ENCODE measurements at places on chromosomes 6 and 20.

GRCh38 chr6:169139179-169139971 lies 114.3 kb downstream of the THBS2 start:
- H3K27me3 ChIP-seq: no peaks in the 10 kb centered on the region
- no peaks in the 10 kb centered on the region for H3K36me3 ChIP-seq
- H3K27ac ChIP-seq: no peak overlapping the region
- H3K4me3 ChIP-seq: no peak overlapping the region
- DNase-seq: no peak
- H3K4me1 ChIP-seq: no peaks in the 10 kb centered on the region

- peaks cover 12% of the 10 kb centered on the region for H3K36me3 ChIP-seq
- no peaks in the 10 kb centered on the region for H3K27me3 ChIP-seq
- peaks cover 14% of the 10 kb centered on the region for H3K4me1 ChIP-seq
These were observed 34.6 kb downstream of the TAF8 start for GRCh38 chr6:42084889-42085288.

GRCh38 chr6:70758883-70759282 lies 91.2 kb downstream of the SMAP1 start:
- H3K4me3 ChIP-seq: no peak overlapping the region
- DNase-seq: no peak
- no peaks in the 10 kb centered on the region for H3K4me1 ChIP-seq
- no peaks in the 10 kb centered on the region for H3K27me3 ChIP-seq
- H3K36me3 ChIP-seq: peaks cover 8% of the 10 kb centered on the region

- no peak overlapping the region for H3K4me3 ChIP-seq
- H3K4me1 ChIP-seq: no peaks in the 10 kb centered on the region
These were observed 429.6 kb downstream of the NKAIN2 start for GRCh38 chr6:124233221-124233620.

DNA sequence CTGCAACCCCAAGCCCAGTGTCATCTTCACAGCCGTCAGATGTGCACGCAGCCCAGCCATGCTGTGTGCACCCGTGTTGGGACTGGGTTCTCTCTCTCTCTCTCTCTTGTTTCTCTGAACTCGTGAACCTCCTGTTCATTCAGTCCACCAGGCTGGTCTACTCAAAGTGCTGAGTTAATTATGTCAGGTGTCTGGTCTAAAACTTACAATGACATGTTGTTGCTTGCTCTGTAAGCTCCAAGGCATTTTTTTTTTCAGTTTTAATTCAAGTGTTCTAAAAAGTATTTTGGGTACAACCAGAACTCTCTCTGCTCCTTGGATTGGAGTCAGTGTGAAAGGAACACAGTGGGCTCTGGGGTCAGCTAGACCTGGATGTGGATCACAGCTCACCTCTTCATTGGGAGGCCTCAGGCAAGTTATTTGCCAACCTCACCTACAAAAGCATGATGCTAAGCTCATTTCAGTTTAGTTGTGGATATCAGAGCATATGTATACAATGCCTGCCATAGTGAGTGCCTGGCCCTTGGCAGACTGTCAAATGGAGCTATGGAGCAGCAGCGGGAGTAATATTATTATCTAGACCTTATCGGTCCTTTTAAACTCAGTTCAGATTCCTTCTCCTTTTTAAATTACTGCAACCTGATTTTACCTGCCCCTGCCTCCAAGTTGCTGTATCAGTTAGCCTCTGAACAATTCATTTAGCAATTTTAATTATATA lies 59.5 kb downstream of the PLEKHG1 start:
- H3K36me3 ChIP-seq: no peaks in the 10 kb centered on the region
- no peak for DNase-seq
- H3K4me3 ChIP-seq: no peak overlapping the region
- H3K27ac ChIP-seq: no peak overlapping the region

GRCh38 chr6:76866091-76866915 lies 597.0 kb downstream of the HTR1B start:
- no peaks in the 10 kb centered on the region for H3K4me1 ChIP-seq
- no peak for DNase-seq
- H3K36me3 ChIP-seq: no peaks in the 10 kb centered on the region
- no peak overlapping the region for H3K27ac ChIP-seq

DNA sequence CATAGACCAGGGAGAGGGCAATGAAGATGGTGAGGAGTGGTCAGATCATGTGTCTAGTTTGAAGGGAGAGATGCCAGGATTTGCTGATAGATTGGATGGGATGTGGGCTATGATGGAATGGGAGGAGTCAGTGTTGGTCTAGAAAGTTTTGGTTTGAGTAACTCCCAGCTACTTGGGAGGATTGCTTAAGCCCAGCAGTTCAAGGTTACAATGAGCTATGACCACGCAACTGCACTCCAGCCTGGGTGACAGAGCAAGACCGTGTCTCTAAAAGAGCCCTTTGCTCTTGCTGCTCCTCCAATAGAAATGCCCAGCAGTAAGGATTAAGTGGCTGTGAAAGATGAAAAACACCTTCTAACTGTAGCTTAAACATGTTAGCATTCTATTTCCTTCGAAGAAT lies 18.2 kb upstream of the LAMP5 start:
- no peaks in the 10 kb centered on the region for H3K4me1 ChIP-seq
- H3K27me3 ChIP-seq: no peaks in the 10 kb centered on the region
- no peaks in the 10 kb centered on the region for H3K36me3 ChIP-seq
- no peak overlapping the region for H3K4me3 ChIP-seq
- no peak for DNase-seq

GRCh38 chr20:49476016-49476355 lies 6.5 kb downstream of the KCNB1 start:
- peaks cover 12% of the 10 kb centered on the region for H3K36me3 ChIP-seq
- H3K27me3 ChIP-seq: no peaks in the 10 kb centered on the region
- H3K27ac ChIP-seq: no peak overlapping the region
- no peak overlapping the region for H3K4me3 ChIP-seq
- peaks cover 15% of the 10 kb centered on the region for H3K4me1 ChIP-seq

DNA sequence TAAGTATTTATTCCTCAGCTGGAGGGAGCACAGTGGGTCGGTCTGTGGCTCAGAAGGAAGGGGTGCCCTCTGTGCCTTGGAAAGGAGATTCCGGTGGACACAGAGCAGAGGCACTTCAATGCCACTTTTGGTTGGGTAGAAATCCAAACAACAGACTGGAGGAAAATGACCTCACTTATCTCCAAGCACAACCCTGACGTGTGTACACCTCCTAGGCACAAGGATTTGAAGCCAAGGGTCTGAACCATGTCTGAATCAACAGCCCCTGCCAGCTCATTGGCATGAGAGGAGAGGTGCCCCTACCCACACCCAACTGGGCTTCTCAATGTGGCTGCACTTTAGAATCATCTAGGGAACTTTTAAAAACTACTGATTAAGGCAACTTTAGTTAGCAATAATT lies 13.4 kb downstream of the CD24 start:
- no peaks in the 10 kb centered on the region for H3K27me3 ChIP-seq
- H3K4me3 ChIP-seq: no peak overlapping the region
- no peak for DNase-seq
- H3K4me1 ChIP-seq: no peaks in the 10 kb centered on the region
- H3K27ac ChIP-seq: no peak overlapping the region

- H3K4me3 ChIP-seq: no peak overlapping the region
- DNase-seq: peak; percentile 57
- H3K27me3 ChIP-seq: no peaks in the 10 kb centered on the region
These were observed 250.1 kb downstream of the ATXN1 start for GRCh38 chr6:16511040-16511660.

DNA sequence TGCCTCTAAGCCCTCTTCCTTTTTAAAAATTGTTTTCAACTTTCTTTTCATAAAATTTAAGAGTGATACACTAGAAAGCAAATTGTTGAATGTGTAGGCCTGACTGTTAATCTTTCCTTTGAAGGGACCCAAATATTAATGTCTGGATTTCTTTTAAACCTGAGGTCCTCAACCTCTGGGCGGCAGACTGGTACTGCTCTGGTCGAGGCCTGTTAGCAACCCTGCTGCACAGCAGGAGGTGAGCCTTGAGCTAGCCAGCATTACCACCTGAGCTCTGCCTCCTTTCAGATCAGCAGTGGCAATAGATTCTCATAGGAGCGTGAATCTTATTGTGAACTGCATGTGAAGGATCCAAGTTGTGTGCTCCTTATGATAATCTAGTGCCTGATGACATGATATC lies 191.2 kb downstream of the MANEA start:
- H3K4me3 ChIP-seq: no peak overlapping the region
- peak; percentile 1 for DNase-seq
- no peaks in the 10 kb centered on the region for H3K36me3 ChIP-seq
- H3K27me3 ChIP-seq: peaks cover 9% of the 10 kb centered on the region

- H3K27ac ChIP-seq: no peak overlapping the region
- no peaks in the 10 kb centered on the region for H3K36me3 ChIP-seq
- H3K27me3 ChIP-seq: no peaks in the 10 kb centered on the region
- H3K4me3 ChIP-seq: no peak overlapping the region
- H3K4me1 ChIP-seq: no peaks in the 10 kb centered on the region
- no peak for DNase-seq
These were observed 296.5 kb downstream of the ZNF217 start for GRCh38 chr20:53297154-53297529.

GRCh38 chr6:39785281-39785680 lies 6.9 kb upstream of the DAAM2 start:
- H3K4me3 ChIP-seq: no peak overlapping the region
- H3K27ac ChIP-seq: no peak overlapping the region
- no peaks in the 10 kb centered on the region for H3K27me3 ChIP-seq
- H3K4me1 ChIP-seq: no peaks in the 10 kb centered on the region
- no peaks in the 10 kb centered on the region for H3K36me3 ChIP-seq
- DNase-seq: no peak

GRCh38 chr6:133724726-133725125 lies 164.2 kb upstream of the TCF21 start:
- H3K36me3 ChIP-seq: no peaks in the 10 kb centered on the region
- H3K4me1 ChIP-seq: peaks cover 9% of the 10 kb centered on the region
- DNase-seq: no peak

GRCh38 chr6:25713824-25714223 lies 40.7 kb upstream of the SLC17A4 start:
- H3K4me3 ChIP-seq: no peak overlapping the region
- no peak for DNase-seq
- no peak overlapping the region for H3K27ac ChIP-seq
- H3K36me3 ChIP-seq: no peaks in the 10 kb centered on the region

GRCh38 chr20:64180673-64181072 lies 16.4 kb downstream of the MYT1 start:
- no peak overlapping the region for H3K27ac ChIP-seq
- H3K27me3 ChIP-seq: peaks cover 63% of the 10 kb centered on the region
- no peaks in the 10 kb centered on the region for H3K36me3 ChIP-seq
- no peaks in the 10 kb centered on the region for H3K4me1 ChIP-seq
- H3K4me3 ChIP-seq: no peak overlapping the region
- DNase-seq: no peak

DNA sequence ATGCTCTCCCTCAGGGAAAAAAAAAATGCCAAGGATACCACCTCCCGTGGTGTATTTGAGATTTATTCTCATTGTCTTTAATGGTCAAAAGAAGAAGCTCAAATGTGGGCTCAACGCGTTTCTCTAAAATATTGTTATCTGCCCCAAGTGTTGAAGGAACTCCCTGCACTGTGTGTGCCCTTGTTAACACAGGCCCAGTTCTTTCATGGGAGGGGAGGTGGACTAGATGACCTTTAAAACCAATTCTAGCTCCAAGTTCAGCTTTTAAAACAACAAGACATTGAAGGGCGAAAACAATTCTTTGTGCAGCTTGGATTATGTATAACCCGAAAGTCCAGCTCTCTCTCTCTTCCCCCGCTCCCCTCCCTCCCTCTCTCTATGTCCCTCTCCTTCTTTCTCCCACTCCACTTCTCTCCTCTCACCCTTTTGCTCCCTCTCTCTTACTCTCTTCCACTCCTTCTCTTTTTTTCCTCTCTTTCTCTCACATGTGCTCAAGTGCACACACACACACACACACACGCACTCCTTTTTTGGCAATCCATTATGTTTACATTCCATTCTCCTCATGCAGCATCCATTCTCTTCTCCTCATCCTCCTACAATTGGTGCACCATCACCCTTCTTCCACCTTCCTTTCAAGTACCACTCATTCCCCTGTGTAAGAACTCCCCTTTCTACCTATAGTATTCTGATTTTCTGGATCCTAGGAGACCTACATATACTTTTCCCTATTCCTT lies 8.5 kb downstream of the HLA-DMB start:
- H3K4me1 ChIP-seq: no peaks in the 10 kb centered on the region
- no peaks in the 10 kb centered on the region for H3K36me3 ChIP-seq
- no peak for DNase-seq
- H3K27ac ChIP-seq: no peak overlapping the region

DNA sequence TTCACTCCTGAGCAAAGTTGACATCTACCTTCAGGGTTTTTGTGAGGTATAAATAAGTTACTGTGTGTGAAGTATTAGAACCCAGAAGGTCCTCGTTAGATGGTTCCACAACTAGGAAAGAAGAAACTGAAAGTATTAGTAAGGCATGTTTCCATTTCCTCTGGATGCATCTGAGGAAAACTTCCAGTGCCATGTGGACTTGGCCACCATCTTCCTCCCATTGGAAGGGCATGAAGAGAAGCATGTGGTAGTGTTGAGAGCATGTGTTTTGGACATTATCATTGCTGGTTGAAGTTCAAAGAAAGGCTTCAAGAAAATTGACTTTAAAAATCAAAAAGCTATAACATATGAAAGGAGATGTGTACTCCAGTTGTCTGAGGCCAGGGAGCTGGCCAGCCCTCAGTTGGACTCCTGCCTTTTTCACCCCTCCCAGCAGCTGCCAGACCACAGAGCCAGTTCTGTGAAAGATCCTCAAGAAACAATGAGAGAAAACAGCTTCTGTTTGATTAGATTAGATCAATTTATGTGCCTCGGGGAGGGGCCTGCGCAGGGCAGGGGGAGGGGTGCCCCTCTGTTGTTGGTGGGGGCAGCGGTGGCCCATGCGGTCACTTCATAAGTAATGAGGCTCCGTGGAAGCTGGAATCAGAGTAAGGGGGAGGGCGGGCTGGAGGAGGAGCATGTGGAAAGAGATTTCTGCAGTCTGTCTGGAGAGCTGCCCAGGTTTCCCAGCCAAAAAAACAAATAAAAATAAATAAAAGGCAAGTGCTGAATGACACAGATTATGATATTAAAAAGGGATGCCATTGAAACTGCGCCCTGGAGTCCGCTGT lies 154.0 kb downstream of the JARID2 start:
- peaks cover 43% of the 10 kb centered on the region for H3K4me1 ChIP-seq
- peak overlapping the region; percentile 53 for H3K4me3 ChIP-seq
- peak; percentile 69 for DNase-seq
- no peak overlapping the region for H3K27ac ChIP-seq

Measured in MCF 10A (cell line).